Activated CD4-positive, alpha-beta T cell treated with anti-CD3 and anti-CD28 coated beads, Interleukin-2, amount 50 U/mL, for 48 hours (primary cell): ENCODE measurements at places on chromosomes 4 and X.

DNA sequence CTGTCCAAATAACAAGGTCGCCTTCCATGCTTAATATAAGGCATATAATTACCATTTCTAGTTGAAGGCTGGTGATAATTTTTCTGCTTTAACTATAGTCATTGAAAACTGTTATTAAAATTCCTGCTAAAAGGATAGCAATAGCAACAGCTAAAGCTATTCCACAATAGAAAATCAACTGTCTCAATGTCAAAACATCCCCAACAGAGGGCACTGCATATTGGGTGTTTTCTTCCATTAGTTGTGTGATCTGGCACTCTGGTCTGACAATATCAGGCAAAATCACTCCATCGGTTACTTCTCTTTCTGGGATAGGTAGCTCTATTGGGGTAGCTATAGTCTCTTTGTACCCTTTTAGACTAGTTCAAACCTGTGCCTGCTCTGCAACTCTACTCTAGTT is 53.5 kb downstream of the TMPRSS11F start:
- DNase-seq = no peak

DNA sequence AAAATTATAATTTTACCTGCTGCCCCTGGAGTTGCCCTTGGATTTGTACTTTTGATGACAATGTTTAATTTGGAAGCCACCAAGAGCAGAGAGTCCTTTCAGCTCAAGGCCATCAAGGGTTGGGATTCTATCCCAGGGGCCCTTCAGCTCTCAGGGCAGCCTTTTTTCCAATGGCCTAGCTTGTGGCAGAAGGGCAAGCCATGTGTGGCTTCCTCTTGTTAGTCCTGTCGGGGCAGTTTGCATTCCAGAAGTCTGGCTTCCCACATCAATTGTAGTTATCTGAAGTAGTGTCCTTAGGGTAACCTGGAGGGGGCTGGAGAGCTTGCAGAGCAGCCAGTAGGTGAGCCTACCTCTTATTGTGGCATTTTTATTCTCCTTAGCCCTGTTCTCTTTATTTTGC is 569.4 kb downstream of the TRAM1L1 start:
- no peak for DNase-seq

GRCh38 chr4:139817657-139818452 is 152.2 kb downstream of the MGST2 start:
- DNase-seq = no peak

DNA sequence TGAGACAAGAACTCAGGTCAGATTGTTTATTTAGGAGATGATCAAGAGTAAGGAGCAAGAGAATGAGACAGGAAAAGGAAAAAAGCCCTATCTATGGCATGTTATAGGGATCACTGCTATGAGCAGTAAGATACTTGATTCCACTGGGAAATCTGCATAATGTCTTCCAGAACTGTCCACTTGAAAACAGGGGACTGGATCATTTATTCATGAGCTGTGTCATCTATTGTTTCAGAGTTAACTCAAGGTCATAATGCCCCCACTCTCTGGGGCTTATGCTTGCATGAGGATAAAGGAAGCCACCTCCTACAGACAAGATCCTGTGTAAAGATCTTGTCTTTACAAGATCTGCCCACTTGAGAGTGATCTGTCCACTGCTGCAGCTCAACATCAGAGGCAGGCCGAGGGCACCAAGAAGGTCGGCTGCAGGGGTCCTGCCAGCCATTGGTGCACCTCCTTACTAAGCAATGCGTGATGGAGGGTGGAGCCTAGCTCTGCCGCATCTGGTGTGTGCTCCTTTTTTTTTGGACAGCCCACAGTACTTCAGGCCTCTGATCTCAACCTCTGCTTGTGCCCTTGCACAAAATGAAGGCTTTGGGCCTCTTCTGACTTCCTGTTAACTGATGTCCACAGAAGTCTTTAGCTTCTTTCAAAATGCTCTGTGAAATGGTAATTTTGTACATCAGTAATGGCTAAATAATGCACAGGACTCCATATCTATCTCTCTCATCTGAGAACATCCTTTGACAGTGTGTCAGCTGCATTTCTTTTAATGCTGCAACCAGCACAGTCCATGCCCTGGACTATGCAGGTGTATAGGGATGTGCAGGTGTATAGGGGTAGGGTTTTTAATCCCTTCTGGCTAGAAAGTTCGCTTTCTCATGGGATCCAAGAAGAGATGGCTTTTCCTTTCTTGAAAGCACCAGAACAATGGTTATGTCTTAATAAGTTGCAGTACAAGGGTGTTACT is 95.9 kb upstream of the TRPC3 start:
- no peak for DNase-seq

GRCh38 chr4:145098675-145099037 is 545 bp downstream of the ABCE1 start:
- DNase-seq = no peak

- no peak for DNase-seq
Observed at GRCh38 chrX:139823806-139824205, 109.0 kb downstream of the ATP11C start.

DNA sequence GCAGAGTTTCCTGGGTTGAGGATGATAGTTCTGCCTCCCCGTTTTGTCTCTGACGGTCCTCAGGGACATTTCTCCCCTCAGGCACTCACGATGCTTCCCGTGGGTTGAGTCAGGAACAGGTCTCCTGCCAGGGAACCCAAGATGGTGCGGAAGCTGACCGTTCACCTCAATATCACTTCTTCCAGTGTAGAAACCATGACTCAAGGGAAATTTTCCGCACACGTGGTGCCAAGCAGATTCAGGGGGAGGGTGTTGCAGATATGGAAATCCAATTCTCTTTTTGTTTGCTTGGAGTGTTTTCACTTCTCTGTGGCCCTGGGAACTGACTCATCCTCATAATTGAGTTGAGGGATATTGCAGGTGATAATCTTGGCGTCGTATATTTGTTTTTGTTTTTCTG is 46.7 kb downstream of the CXorf49B start:
- DNase-seq = no peak
